ENCODE measurements at places on chromosomes 16 and 17.

GRCh38 chr16:66270333-66270927, 96.1 kb upstream of the CDH5 start:
- no peak overlapping the region for H3K27ac ChIP-seq
- peaks cover 24% of the 10 kb centered on the region for H3K27me3 ChIP-seq

- H3K27me3 ChIP-seq: no peaks in the 10 kb centered on the region
- H3K4me1 ChIP-seq: peaks cover 19% of the 10 kb centered on the region
- H3K4me3 ChIP-seq: no peak overlapping the region
Observed at GRCh38 chr17:80615376-80615775, 70.7 kb downstream of the RPTOR start.

GRCh38 chr17:50080096-50080480, 15.1 kb upstream of the PDK2 start:
- no peak for DNase-seq
- no peaks in the 10 kb centered on the region for H3K4me1 ChIP-seq
- H3K27ac ChIP-seq: no peak overlapping the region
- H3K36me3 ChIP-seq: no peaks in the 10 kb centered on the region
- H3K27me3 ChIP-seq: no peaks in the 10 kb centered on the region

GRCh38 chr16:23279721-23280153, 22.4 kb upstream of the SCNN1B start:
- H3K36me3 ChIP-seq: no peaks in the 10 kb centered on the region
- no peaks in the 10 kb centered on the region for H3K4me1 ChIP-seq
- DNase-seq: no peak
- no peak overlapping the region for H3K4me3 ChIP-seq

- no peaks in the 10 kb centered on the region for H3K36me3 ChIP-seq
- DNase-seq: no peak
- peak overlapping the region; percentile 96 for H3K27ac ChIP-seq
- peak overlapping the region; percentile 9 for H3K4me3 ChIP-seq
Observed at GRCh38 chr17:68182011-68182306, 65.9 kb upstream of the AMZ2 start.

GRCh38 chr16:58377932-58378331, 14.3 kb upstream of the GINS3 start:
- DNase-seq: no peak
- no peak overlapping the region for H3K4me3 ChIP-seq
- H3K27me3 ChIP-seq: no peaks in the 10 kb centered on the region
- H3K27ac ChIP-seq: no peak overlapping the region
- H3K36me3 ChIP-seq: no peaks in the 10 kb centered on the region

DNA sequence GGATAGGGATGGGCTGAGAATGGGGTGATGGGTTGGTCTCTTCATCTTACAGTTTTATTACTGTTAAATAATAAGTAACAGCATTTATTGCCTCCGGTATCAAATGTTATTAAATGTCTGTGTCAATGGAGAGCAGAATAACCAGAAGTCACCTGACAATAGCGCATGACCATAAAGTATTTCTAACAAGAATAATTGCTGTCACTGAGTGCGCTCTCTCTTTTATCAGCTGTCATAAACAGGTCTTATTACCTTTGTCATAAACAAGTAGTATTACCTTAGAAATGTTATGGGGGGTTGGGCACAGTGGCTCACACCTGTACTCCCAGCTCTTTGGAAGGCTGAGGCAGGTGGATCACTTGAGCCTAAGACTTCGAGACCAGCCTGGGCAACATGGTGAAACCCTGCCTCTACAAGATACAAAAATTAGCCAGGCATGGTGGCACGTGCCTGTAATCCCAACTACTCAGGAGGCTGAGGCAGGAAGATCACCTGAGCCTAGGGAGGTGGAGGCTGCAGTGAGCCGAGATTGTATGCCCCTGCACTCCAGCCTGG, 120.6 kb downstream of the MAP2K6 start:
- H3K36me3 ChIP-seq: no peaks in the 10 kb centered on the region
- H3K27me3 ChIP-seq: no peaks in the 10 kb centered on the region
- DNase-seq: no peak

DNA sequence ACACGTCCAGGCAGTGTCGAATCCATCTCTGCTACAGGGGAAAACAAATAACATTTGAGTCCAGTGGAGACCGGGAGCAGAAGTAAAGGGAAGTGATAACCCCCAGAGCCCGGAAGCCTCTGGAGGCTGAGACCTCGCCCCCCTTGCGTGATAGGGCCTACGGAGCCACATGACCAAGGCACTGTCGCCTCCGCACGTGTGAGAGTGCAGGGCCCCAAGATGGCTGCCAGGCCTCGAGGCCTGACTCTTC, 7.2 kb upstream of the CD68 start:
- peaks cover 60% of the 10 kb centered on the region for H3K4me1 ChIP-seq
- no peaks in the 10 kb centered on the region for H3K27me3 ChIP-seq
- H3K27ac ChIP-seq: peak overlapping the region; percentile 82
- H3K4me3 ChIP-seq: peak overlapping the region; percentile 34

DNA sequence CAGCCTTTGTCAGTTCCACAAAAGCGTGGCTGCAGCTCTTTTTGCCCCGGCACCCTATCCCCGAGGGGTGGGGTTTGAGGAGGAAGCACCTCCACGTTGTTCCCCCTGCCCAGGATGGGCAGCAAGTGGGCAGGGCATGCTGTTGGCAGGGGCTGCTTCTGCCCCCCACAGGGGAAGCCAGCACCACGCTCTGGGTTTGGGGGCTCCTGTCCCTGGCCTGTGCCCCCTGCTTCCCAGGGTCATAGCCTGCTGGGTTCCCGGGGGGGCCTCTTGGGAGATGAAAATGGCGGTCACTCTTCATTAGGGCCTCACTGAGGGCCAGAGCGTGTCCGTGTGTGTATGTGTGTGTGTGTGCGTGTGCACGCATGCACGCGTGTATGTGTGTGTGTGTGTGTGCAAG, 22.8 kb downstream of the LASP1 start:
- H3K27me3 ChIP-seq: no peaks in the 10 kb centered on the region
- no peak overlapping the region for H3K4me3 ChIP-seq
- peaks cover 86% of the 10 kb centered on the region for H3K36me3 ChIP-seq
- H3K4me1 ChIP-seq: peaks cover 25% of the 10 kb centered on the region
- H3K27ac ChIP-seq: no peak overlapping the region

DNA sequence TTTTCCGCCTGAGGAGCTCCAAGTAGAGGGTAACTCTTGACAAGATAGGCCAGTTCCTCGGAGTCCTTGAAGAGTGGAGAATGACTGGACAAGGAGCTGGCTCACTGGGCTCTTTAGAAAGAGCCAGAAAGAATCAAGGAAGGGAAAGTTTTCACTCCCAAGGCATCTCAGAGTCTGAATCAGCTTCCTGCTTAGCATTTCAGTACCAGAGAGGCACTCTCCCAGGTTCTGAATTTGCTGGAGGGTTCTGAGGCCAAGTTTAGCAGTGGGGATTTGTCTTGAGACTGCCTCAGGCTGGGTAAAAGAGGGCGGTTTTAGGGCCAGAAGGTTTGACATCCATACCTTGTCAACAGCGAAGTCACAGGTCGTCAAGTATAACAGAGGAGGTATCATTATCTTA, 25.5 kb downstream of the GP2 start:
- no peaks in the 10 kb centered on the region for H3K36me3 ChIP-seq
- H3K4me1 ChIP-seq: no peaks in the 10 kb centered on the region
- no peak for DNase-seq
- H3K27ac ChIP-seq: no peak overlapping the region
- no peaks in the 10 kb centered on the region for H3K27me3 ChIP-seq

- H3K36me3 ChIP-seq: no peaks in the 10 kb centered on the region
- H3K4me3 ChIP-seq: no peak overlapping the region
- no peak overlapping the region for H3K27ac ChIP-seq
- no peak for DNase-seq
- no peaks in the 10 kb centered on the region for H3K4me1 ChIP-seq
- no peaks in the 10 kb centered on the region for H3K27me3 ChIP-seq
Observed at GRCh38 chr17:69761767-69762321, 313.2 kb upstream of the KCNJ16 start.

DNA sequence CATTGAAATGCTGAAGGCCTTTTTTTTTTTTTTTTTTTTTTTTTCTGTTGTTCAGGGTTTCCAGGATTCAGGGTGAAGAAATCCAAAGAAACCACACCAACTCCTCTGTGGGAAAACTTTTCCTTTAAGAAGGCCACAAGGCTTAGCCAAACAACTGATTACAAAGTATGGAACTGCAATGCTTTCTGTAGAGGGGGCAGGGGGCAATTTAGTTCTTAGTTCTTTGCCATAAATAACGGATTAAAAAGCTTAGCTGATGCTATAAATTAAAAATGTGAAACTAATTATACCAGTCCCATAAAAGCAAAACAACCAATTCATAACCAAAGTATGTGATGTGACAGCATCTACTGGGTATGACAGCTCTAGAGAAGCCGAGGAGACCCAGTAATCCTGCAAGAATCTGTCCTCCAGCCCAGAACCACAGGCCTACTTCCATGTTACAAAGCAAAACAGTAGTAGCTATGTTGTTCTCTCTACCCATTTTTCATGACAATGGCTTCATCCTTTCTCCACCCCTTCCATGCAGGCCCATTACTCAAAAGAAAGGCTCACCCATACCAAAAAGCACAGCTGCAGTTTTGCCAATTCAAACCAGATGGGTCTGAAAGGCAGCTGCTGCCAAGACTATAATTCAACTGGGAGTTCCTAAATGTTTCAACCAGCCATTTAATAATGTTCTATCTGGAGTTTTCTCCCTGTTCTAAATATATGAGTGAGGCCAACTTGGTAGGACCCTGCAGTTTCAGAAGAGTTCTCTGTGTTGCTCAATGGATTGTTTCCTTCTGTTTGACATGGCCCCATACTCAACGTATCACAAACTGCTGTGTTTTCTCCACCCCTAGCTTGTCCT, 167.1 kb upstream of the ZFHX3 start:
- no peak overlapping the region for H3K4me3 ChIP-seq
- H3K27ac ChIP-seq: no peak overlapping the region
- peaks cover 11% of the 10 kb centered on the region for H3K27me3 ChIP-seq

DNA sequence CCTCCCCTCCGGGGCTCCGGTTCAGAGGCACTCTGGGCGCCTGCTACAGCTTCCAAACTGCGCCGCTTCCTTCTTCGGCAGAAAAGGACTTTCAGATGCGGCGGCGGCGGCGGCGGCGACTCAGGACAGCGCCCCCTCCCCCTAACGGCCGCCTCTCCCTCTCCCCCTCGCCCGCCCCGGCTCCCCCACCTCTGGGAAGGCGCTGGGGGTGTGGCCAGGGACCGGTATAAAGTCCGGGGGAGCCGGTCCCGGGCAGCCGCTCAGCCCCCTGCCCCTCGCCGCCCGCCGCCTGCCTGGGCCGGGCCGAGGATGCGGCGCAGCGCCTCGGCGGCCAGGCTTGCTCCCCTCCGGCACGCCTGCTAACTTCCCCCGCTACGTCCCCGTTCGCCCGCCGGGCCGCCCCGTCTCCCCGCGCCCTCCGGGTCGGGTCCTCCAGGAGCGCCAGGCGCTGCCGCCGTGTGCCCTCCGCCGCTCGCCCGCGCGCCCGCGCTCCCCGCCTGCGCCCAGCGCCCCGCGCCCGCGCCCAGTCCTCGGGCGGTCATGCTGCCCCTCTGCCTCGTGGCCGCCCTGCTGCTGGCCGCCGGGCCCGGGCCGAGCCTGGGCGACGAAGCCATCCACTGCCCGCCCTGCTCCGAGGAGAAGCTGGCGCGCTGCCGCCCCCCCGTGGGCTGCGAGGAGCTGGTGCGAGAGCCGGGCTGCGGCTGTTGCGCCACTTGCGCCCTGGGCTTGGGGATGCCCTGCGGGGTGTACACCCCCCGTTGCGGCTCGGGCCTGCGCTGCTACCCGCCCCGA, at the start of gene IGFBP4:
TSS of gene IGFBP4 (plus strand) at position 255 of the 792 bp plus-strand sequence. CDS start at position 541, 286 bp downstream.
- H3K36me3 ChIP-seq: no peaks in the 10 kb centered on the region
- peak within 1 kb of the TSS; percentile 83 for H3K4me3 ChIP-seq
- peak within 1 kb of the TSS; percentile 75 for H3K27ac ChIP-seq
- H3K27me3 ChIP-seq: no peaks in the 10 kb centered on the region
- H3K4me1 ChIP-seq: peaks cover 55% of the 10 kb centered on the region

DNA sequence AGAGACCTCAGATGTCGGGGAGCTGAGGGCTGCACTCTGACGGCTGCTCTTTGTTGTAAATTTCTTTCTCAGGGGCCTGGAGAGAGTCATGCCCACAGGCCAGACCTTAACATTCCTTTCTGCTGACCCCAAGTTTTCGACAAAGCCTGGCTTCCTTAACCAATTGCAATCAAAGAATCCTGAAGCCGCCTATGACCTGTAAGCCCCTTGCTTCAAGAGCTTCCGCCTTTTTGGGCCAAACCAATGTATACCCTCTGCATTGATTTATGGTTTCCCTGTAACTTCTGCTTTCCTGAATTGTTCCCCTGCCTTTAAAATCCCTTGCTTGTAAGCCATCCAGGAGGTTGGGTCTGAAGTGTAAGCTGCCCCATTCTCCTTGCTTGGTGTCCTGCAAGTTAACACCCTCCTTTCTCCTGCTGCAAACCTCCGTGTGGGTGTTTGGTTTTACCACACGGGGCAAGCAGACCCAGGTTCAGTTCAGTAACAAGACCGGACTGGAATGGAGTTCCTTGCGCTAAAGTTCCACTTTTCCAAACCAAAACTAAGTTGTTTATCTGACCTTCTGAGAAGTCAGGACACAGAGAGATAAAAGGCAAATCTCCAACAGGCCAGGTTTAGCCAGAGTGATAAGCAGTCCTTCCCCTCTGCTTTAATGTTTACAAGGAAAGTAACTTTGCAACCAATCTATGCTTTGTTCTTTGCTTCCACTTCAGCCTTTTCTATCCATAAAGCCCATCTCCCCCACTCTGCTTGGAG, 141.6 kb downstream of the KCNJ12 start:
- DNase-seq: no peak
- H3K36me3 ChIP-seq: no peaks in the 10 kb centered on the region
- no peaks in the 10 kb centered on the region for H3K27me3 ChIP-seq
- no peak overlapping the region for H3K27ac ChIP-seq
- H3K4me3 ChIP-seq: no peak overlapping the region

- no peak overlapping the region for H3K4me3 ChIP-seq
- H3K27me3 ChIP-seq: no peaks in the 10 kb centered on the region
- H3K36me3 ChIP-seq: peaks cover 90% of the 10 kb centered on the region
- DNase-seq: no peak
- peaks cover 4% of the 10 kb centered on the region for H3K4me1 ChIP-seq
- H3K27ac ChIP-seq: peak overlapping the region; percentile 32
Observed at GRCh38 chr16:27226976-27227705, 23.8 kb downstream of the KDM8 start.

All from DND-41 (cell line).